ENCODE measurements at places on chromosomes 11 and 22.

DNA sequence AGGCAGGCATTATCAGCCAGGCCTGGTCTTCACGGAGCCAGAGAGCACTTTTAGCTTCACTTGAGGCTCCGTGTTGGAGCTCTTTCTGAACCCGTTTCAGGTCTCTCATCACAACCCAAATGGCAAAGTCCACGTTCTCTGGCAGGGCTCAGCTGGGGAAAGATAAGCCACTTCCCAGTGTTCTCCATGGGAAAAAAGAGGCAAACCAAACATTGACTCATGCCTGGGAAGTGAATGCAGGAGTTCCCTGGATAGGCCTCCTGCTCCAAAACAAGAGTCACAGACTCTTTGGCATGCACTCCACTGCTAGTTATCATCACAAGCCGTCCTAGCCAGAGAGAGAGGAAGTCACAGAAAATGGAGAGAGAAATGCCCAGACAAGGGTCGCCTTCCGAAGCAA is 11.6 kb downstream of the OPCML start:
- no peak for ATAC-seq

GRCh38 chr22:46074771-46075551 is 75.4 kb upstream of the PPARA start:
- no peak for ATAC-seq

DNA sequence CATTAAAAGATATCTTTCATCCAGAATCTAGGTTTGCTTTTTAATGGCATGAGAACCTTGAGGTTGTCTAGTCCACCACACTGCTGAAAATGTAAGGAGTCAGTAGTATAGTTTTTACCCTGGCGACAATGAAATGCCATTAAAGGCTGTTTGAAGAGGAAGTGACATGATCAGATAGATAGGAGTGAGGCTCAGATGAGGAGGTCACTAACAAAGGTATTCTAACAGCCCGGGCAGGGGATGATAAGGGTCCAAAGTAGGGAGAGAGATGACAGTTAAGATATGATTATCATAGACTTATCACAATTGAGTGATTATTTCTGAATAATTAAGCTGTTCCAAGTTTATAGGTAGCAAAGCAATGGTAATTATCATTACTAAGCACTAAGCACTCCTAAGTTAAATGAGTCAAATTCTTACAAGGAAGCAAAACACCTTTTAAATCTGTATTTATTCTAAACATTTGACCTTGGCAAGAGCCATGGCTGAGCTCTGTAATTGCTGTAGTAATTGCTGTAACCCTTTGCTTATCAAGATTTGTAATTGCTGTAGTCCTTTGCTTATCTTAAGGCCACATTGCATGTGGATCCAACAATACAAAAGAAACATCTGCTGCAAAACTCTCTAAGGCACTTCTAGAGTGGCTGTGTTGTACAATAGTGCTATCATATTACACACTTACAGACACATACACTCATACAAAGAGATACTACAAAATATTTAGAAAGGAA is 92.6 kb downstream of the ENTHD1 start:
- ATAC-seq: no peak

DNA sequence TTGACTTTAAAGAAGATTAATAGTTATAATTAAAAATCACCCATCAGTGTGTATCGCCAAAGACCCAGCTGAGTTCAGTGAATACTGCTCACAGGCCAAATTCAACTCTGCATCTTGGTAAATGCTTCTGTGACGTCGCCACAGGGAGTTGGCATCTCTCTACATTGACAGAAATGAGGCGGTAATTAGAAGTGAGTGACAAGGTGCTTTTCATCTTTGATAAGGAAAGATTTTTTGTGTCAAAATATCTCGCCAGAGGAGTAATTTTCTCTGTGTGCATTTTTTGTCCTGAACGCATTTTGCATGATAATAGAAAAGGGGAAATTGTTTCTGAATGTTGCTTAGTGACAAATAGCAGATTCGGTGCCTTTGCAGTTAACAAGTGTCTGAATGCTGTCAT is 345.8 kb downstream of the CNTN5 start:
- peak; percentile 37 for ATAC-seq

DNA sequence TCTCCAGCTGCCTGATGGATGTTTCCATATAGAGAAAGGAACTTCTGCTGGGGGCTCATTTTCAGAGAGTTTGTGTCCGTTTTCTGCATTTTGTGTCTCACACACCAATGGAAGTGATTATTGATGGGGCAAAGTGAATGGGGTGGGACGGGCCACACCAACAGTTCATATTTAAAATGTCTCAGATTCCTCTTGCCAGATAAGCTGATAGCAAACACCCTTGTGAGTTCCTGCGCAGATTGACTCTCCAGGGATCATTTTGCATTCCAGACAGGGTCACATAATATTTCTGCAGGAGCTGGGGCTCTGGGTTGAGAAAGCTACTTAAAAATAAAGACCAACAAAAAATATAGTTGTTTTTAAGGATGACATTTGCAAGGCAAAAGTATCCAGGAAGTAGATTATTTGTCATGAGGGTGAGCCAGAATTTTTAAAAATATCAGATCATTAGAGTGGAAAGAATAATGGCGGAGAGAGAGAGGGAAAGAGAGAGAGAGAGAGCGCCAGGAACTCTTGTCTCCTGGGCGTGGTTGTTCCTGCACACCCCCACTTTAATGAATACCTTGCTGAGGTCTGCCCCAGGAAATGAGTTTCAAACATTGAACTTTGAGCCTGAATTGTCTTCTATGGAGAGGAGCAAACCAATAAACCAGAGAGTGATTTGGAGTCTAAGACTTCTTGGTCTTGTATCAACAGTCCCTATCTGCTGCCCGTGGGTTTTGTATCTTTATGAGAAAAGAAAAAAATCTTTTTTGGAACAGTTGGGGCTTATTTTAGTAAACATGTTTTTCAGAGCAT is 33.3 kb downstream of the MICAL2 start:
- ATAC-seq: no peak
